Erythroblast (primary cell): ENCODE measurements at places on chromosomes 6 and 20.
A peak's percentile ranks its signal among the peaks of the same experiment; 100 is the strongest.

- DNase-seq, result no peak
Observed at GRCh38 chr6:111800259-111800765, 72.9 kb downstream of the FYN start.

DNA sequence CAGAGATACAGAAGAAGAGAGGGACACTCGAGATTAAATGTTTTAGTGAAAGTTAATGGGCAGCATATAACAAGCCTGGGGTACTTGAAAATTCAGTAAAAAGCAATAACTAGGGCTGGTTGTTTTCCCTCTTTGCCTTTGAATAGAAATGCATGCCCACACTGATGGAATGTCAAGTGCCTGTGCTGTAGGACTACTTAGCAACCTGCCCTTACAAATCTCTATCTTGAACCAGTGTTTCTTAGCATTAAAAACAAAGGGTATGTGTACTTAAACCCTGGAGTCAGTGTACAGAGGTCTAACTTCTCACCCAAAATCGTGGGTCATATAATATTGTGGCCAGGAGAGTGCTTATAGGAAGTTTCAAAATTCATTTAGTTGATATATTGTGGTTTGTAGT is 37.1 kb downstream of the RNF144B start:
- DNase-seq, result no peak

- no peak for DNase-seq
Observed at GRCh38 chr6:112986321-112986720, 639.2 kb downstream of the RFPL4B start.

GRCh38 chr20:25035921-25036320 is 22.0 kb downstream of the ACSS1 start:
- DNase-seq, result peak; percentile 18

DNA sequence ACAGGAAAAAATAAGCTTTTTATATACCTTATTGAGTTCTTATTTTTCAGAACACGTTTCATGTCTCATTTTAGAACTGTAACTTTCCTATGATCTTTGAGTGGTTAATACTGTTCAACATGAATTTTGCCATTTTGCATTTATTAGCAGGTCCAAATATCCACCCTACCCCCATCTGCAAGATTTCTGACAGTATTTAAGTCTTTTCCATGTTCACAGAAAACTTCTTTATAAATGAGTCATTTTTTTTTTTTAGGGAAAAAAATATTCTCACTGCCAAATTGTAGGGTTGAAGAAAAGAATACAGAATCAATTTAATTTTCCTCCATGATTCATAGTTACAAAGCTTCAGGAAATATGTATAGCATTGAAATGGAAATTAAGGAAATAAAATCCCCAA is 101.8 kb downstream of the COL21A1 start:
- DNase-seq, result no peak

GRCh38 chr6:48869595-48869994 is 593.5 kb downstream of the MMUT start:
- no peak for DNase-seq

GRCh38 chr6:90440586-90441283 is 144.1 kb upstream of the BACH2 start:
- no peak for DNase-seq

GRCh38 chr6:166168616-166169548 is 1.2 kb upstream of the TBXT start:
- DNase-seq, result no peak

- no peak for DNase-seq
Observed at GRCh38 chr20:2707353-2708072, 14.9 kb downstream of the EBF4 start.

DNA sequence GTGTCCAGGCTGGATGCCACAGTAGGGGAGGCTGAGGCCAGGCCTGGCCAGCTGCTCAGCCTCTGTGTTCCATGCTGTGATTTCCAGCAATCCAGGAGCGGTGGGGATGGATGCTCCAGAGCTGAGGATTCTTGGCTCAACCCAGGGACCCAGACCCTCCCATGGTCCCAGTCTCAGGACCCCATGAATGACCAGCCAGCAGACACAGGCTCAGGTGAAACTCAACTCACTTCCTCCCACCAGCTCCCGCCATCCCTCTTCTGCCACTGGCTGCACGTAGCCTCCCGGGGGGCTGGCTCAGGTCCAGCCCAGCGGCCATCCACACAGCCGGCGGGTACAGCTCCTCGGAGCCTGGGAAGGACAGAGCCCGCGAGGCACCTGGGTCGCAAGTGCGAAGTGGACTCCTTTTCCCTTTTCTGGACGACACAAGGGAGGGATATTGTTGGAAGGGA is 54.5 kb upstream of the DACT2 start:
- DNase-seq, result no peak

DNA sequence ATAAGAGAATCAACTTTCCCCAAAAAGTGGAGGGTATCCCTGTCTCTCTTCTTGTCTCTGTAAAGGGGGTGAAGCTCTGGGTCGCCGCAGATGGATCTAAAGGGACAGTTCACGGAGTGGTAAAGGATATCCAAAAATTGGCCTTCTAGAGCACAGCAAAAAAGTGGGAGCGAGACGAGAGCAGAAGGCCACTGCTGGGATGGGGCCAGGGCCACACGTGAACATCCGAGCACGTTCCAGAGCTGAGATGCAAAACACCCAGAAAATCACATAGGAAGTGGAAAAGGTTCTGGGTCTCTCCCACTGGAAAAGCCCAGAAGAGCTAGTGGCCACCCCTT is 837 bp downstream of the TRAM2 start:
- DNase-seq, result no peak

- no peak for DNase-seq
Observed at GRCh38 chr6:163531122-163531521, 116.6 kb downstream of the QKI start.

DNA sequence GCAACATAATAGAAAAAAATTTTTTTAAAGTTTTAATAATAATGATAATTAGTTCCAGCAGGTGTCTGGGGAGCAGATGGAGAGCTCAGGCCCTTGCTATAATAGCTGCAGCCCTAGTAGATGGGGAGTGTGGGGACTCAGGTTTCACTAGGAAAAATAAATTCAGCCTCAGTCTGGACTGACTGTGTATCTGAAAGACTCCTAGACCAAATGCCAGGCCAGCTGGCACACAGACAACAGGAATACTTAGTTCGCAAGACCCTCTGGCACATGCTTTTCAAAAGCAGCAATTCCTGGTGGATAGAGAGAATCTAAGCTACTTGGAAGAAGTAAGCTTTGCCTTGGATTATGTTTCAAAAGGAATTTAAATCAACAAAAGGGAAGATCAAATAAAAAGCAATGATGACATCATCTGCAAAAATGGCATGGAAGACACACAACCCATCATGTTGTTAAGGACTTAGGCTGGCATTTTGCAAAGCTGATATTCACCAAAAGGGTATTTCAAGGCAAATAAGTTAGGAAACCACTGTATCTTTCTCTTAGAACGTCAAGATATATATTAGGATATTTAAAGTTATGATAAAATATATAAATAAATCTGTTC is 107.8 kb downstream of the RNGTT start:
- no peak for DNase-seq

DNA sequence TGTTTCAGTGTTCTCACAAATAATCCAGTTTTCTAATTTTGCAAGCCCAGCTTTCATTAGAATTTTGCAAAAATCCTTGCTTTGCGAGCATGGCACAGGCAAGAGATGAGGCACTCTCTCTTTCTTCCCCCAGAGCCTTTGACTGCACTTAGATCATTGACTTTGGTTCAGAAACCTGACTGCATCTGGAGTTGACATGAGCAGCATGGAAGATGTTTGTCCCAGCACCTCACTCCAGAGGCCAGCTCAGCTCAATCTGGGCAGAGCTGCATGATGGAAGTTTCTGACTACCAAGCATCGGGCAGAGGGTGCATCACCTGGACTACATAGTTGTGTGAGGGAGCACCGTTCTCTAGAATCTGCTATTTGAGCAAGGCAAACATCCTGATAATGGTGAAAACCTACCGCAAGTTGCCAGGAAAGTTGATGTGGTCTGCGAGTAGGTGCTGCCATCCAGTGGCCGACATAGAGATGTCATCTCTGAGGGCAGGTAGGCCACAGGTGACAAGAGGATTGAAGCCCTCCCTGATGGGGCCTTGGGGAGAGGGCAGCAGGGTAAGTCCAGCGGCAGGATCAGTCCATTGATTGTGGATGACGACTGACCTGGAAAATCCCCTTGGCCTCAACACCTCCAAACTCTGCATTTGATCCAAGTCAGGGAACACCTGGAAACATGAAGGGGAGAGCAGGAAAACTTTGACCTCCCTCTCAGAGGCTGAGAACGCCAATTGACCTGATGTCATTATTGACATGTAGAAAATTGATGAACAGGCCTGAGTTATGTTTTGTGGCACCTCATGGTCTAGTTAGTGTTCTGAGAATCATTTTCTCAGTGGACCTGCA is 3.8 kb upstream of the LPA start:
- peak; percentile 6 for DNase-seq

DNA sequence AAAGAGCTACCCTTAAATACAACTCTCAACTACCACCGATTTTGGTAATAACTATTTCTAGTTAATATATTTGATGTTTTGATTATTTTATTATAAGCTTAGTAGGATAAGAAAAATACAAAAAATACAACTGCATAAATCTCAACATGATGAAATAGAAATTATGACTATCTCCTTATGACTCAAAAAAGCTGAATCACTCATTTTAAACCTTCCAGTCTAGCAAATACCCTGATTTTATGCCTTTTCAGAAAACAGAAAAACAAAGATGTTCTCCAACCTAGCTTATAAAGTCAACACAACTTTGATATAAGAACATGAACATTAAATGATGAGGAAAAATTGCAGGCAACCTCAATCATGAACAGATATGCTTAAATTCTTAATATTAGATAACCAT is 40.2 kb upstream of the DSE start:
- no peak for DNase-seq

GRCh38 chr6:31558631-31559500 is 11.5 kb downstream of the NFKBIL1 start:
- DNase-seq, result no peak

DNA sequence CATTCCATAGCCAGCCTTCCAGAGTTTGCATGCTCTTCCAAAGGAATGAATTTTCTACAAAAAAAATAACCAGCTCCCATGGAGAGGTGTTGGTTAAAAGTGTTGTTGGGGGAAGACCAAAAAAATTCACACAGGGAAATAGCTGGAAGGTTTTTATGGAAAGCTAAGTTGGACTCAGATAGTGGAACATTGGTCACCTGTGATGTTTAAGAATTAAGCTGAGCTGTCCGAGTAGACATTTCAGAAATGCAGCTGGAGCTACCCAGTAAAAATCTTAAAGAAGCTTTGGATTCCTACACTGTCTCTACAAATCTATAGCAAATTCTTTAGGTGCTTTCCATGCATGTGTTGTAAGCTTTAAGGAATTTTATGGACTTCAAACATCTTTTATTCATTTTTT is 155.5 kb downstream of the THBS2 start:
- no peak for DNase-seq

DNA sequence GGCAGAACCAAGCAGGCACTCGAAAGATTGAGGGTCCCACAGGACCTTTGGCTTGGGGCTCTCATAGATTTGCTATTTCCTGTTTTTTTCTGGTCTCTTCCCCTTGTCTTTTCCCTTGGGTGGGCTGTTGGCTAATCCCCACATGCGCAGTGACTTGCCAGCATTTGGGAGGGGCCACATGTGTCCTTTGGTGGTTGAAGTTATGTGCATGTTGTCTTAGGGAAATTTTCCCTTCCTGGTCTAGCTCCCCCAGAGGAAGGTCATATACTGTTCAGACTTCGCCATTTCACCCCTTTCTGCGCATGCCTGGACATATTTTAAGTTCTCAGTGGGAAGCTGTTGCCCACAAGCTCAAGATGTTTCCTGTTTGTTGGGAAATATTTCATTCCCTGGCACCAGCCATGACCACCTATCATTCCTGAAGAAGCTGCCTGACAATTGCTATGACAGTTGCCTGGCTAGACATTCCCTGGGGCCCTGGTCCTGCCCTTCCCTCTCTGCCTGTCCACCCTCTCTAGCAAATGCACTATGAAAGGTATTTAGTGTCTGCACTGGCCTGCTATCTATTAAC is 156.2 kb upstream of the THBS2 start:
- DNase-seq, result no peak

DNA sequence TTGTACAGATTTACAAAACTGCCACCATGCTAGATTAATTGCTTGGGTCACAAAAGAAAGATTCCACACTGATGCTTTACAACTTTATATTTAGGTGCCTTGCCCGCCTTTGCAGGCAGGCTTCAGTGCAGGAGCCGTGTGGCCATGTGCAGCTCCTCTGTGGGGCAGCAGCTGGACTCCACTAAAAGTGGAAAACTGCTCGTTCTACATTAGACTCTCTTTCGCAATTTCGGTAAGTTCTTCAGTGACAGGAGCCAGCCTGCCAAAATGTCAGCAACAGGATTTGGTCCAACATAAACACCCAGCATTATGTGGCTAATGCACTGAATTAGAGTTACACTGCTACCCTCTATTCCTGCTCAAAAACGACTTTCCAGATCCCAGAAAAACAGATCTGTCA is 174.4 kb upstream of the KCNK16 start:
- no peak for DNase-seq

GRCh38 chr6:45724511-45724910 is 291.1 kb downstream of the CLIC5 start:
- no peak for DNase-seq

- no peak for DNase-seq
Observed at GRCh38 chr20:23909390-23909789, 29.8 kb upstream of the CST5 start.

DNA sequence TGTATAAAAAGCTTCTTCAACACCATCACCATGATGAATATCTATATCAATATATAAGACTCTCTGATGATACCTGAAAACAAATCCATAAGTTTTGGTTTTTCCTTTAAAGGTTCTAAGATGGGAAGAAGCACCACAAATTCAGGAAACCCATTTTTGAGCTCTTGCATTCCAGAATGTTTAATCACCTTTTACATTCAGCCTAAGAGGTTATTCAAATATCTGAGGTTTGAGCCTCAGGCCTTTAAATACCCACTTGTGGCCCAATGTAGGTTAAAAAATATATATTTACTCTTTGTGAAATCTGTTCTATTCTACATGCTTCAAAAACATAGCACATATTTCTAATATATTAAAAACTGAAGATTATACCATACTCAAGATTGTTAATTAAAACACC is 17.6 kb downstream of the HDAC2 start:
- DNase-seq, result no peak

- DNase-seq, result no peak
Observed at GRCh38 chr6:47096211-47096895, 54.2 kb upstream of the ADGRF1 start.

DNA sequence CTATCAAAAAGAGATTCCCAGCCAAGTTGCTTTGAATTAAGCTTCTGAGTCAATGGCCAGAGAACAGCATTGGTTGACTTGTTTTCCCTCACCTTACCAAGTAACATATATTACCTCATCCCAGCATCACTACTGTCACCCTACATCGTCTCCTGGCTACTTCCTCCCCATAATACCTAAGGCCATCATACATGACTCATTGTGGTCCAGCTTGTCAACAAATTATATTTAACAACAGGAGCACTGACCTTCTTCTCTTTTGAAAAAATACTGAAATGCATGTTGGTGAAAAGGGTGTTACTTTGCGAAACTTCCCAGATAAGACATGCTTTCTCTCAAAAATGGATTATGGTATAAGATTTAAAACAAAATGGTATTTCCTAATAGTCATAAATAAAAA is 106.9 kb downstream of the TBX18 start:
- DNase-seq, result no peak

GRCh38 chr20:44019638-44020335 is 105.1 kb downstream of the TOX2 start:
- no peak for DNase-seq
